ENCODE measurements at places on chromosomes 2 and 18.

GRCh38 chr18:22169011-22169888, at the start of gene GATA6:
TSS of gene GATA6 (plus strand) at chr18:22169589. CDS start at chr18:22171145, 1,556 bp downstream.
- DNase-seq: no peak

GRCh38 chr2:176188774-176189680, 559 bp downstream of the HOXD1 start:
- DNase-seq: no peak

DNA sequence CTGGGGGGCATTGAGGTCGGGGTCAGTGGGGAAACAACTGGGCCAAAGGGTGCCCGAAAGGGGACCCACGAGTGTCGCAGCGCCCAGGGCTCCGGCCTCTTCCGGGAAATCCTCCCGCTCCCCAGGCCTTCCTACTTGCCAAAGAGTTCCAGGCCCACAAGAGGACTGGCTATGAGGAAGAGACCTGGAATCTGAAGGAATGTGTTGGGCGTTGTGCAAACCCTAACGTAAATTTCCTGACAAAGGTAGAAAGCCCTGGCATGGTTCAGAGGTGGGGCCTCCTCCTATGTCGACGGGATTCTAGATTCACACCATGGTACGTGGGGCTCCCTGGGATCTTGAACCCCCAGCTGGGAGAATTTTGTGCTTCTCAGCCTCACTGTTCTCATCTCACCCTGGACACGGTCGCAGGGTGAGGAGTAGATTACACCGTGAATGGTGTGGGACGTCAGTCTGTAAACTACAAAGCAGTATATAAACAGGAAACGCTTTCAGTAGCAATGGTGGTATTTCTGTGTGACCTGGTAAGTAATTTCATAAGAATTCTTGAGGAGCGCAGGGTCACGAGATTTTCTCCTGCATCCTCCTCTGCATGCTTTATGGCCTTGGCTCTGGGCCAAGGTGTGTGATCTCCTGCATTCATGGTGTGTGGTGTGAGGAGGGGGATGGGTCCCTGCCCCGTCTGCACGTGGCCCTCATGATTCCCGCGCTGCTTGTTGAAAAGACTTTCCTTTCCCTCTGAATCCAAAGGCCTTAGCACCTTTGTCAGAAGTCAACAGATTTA, 868 bp downstream of the HSBP1L1 start:
- DNase-seq: no peak

- DNase-seq: no peak
These were observed 3.8 kb upstream of the CYRIA start for GRCh38 chr2:16669388-16669787.

DNA sequence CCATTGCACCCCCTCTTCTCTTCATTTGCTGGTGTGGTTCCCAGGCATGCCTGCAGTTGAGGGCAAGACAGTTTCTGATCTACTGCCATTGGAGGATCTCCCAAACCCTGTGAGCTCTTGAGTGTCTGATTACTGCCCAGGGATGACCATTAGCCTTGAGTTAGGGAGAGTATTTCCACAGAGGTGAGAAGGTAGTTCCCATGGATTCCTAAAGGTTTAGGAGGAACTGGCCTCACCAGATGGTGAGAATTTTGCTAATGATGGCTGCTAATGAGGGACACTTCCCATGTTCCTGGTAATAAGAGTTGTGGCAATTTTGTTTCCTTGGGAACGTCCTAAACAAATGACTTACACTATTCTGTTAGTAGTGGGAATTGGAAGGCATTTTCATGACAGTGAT, 42.5 kb downstream of the PTPRM start:
- no peak for DNase-seq

GRCh38 chr2:120394764-120395163, 48.8 kb downstream of the INHBB start:
- DNase-seq: no peak

GRCh38 chr18:79371561-79372121, 24.1 kb upstream of the NFATC1 start:
- no peak for DNase-seq

All from nucleus accumbens (tissue), 56 donors.